Fibroblast of skin of scalp (primary cell): ENCODE measurements at places on chromosomes 1 and 21.

DNA sequence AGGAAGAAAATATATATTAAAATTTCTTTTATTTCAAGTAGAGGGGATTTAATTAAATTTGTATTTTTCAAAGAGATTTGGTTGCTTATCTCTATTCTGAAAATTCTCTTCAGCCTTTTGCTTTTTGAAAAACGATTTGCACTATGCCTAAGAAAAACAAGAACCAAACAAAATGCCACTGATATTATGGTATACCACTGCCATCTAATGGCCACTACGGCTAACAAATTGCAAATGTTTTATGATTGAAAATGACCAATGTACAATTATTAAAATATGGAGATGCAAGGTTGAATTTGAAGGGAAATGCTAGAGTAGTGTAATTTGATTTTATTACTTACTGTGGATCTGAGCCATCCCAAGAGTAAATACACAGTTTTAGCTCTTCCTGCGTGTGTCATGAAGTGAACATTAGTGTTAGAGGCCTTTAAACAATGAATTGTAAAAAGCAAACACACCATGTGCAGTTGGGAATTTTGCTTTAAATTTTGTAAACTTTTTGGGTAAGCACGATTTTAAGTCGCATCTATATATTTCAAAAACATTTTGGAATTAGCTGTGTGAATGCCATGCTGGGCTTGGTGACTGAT is 137.4 kb upstream of the USP25 start:
- peak; percentile 57 for DNase-seq

DNA sequence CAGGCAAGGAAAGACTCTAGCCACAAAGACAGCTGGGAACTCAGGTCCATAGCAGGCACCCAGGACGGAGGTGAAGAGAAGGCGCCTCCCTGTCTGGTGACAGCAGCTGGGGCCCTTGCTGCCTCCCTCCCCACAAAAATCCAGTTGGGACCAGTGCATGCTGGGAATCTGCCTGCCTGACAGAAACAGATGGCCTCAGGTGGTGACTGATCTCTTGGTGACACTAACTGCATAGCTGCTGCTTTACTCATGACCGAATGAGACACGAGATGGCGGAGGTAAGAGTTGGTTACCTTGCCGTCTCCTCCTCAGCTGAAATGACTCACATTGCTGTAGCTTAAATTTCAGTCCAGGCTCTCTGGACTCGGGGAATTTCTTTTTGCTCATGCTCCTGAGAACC is 130.3 kb downstream of the FGGY start:
- DNase-seq: no peak

DNA sequence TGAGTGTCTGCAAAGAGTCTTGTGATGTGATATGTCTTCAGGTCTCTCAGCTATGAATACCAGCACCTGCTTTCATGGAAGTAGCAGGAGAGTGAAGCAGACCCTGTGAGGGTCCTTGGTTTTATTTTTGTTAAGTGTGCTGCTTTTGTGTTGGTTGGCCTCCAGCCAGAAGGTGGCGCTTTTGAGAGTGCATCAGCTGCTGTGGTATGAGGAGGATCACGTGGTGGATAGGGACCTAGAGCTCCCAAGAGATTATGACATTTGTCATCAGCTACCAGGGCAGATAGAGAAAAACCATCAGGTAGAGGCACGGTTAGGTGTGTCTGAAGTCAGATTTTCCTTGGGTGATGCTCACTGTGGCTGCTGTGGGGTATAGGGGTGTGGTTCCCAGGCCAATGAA is 1232.1 kb downstream of the MRPL39 start:
- DNase-seq: peak; percentile 6

DNA sequence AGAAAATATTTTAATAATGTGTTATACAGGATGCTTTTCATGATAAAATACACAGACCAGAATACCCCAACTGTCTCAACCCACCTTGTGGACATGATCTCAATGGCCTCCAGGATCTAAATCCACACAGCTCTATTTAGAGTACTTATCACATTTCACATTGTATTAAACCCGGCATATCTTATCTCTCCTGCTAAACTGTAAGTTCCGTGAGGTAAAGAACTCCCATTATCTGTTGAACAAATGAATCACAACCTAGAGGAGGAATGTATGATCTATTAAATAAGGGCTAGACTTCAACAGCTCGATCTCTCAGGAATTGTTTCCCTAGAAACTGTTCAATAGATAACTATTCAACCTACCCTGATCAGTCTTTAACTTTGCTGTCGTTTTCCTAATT is 6.9 kb downstream of the ETV3 start:
- no peak for DNase-seq

DNA sequence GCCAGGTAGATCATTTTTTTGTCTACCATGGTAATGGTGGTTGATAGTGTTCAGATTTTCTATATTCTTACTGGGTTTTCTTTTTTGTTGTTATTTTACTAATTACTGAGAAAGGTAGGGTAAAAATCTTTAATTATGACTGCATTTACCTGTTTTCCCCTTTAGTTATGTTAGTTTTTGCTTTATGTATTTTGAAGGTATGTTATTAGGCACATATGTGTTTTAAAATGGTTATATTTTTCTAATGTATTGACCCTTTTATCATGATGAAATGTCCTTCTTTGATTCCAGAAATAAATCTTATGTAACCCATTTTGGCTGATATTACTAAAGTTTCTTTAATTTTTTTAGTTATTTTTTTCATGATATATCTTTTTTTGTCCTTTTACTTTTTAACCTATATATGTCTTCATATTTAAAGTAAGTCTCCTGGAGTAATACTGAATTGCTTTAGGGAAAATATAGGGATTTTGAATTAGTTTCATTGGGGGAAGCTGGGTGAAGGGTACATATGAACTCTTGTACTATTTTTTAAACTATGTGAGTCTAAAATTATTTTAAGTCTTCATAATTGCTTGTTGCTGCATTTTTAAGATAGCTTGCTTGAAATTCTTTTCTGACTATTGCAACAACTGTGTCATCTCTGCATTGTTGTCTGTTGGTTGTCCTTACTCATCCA is 22.4 kb downstream of the SLC35A3 start:
- DNase-seq: peak; percentile 9

DNA sequence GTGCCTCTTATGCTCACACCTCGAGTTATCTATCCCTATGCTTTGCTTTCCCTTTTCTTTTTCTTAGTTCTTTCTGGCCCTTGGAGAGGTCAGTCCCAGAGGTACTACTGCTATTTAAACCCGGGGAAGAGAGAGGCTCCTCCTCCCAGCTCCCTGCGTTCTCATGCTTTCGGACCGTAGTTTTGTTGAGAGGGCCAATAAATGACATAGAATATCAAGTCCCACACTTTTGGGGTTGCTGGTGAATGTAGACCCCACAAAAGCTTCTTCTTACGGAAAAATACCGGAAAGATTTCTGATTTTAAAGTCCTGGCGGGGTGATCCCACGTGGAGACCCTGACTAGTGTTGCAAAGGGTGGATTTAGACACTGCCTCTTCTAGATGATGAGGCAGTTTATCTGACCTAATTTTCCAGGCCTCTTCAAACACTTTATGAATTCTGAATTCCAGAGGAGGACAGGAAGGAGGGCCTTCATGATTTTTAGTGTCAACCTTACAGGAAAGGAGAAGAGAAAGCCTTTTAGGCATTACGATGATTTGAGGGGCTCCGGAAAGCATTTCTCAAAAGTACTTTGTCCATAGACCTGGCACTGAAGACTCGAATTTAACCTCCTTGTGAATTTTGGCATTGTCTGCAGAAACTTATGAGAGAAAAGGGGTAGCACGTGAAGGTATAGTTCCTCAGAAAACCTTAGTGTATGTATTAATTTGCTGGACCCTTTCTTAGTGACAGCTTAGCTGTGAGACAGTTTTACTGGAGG is 694 bp downstream of the TMEM167B start:
- peak; percentile 53 for DNase-seq

GRCh38 chr1:70608815-70609214 is 197.7 kb downstream of the CTH start:
- DNase-seq: no peak

- DNase-seq: peak; percentile 27
Observed at GRCh38 chr21:36627242-36627641, 71.7 kb upstream of the SIM2 start.

DNA sequence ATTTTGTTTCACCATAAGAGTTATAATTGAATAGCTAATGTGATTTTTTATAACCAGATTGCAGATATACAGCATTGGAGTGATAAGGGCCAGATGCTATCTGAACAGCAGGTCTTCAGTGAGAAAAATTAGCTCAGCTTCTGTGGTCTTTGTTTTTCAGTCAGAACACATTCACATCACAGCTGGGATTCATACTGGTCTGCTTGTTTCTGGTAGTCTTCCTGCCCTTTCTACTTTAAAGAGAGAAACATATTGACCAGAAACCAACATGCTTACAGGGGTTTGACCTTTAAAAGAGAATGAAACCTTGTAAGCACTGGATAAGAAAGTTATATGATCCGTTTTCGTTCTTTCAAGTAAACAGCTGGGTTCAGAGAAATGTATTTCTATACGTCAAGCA is 213.7 kb upstream of the TMPRSS15 start:
- no peak for DNase-seq

- peak; percentile 84 for DNase-seq
Observed at GRCh38 chr1:31007462-31007991, 58.0 kb downstream of the PUM1 start.

DNA sequence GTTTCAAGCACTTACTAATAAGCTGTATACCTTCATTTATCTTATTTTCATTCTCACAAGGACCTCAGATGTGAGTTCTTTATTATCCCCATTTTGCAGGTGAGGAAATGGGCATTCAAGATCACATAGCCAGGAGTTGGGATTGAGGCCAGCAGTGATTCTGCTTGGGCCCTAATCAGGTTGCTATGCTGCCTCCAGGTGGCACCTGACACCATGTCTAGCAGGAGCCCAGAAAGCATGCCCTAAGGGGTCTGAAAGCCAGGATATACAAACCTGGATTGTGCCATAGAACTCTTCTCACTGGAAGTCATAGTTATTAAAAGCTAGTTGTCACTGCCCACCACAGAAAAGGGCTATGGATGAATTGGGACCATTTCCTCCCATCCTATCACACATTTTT is 61.1 kb downstream of the FYB2 start:
- no peak for DNase-seq

DNA sequence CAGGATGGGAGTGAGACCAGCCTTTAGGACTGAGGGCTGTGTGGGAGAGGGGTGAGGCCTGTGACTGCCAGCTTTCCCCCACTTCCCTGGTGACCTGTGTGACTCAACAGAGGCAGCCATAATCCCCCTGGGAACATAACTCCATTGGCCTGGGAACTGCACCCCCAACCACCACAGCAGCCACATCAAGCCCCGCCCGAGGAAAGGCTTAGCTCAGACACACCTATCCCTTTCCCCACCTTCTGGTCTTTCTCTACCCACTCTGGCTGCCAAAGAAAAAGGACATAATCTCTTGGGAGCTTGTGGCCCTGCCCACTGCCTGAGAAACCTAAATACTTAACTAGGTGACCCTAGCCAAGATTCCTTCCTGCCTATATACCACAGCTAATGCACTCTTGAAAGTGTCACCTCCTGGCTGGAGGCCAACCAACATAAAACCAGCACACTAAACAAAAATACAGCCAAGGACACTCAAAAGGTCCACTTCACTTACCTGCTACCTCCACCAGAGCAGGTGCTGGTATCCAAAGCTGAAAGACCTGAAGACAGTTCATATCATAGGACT is 406.6 kb upstream of the CAMK1G start:
- DNase-seq: no peak

DNA sequence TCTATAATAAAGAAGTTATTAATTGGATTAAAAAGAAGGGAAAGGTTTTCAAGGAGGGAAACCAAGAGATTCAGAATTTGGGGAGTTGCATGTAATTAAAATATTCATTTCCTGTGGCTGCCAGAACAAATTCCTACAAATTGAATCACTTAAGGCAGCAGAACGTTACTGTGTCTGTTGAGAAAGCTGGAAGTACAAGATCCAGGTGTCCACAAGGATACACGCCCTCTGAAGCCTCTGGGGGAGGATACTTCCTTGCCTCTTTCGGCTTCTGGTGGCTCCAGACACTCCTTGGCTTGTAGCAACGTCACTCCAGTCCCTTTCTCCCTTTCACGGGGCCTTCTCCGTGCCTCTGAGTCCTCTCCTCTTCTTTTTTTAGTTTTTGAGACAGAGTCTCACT is 67.9 kb downstream of the KAZN start:
- DNase-seq: no peak

DNA sequence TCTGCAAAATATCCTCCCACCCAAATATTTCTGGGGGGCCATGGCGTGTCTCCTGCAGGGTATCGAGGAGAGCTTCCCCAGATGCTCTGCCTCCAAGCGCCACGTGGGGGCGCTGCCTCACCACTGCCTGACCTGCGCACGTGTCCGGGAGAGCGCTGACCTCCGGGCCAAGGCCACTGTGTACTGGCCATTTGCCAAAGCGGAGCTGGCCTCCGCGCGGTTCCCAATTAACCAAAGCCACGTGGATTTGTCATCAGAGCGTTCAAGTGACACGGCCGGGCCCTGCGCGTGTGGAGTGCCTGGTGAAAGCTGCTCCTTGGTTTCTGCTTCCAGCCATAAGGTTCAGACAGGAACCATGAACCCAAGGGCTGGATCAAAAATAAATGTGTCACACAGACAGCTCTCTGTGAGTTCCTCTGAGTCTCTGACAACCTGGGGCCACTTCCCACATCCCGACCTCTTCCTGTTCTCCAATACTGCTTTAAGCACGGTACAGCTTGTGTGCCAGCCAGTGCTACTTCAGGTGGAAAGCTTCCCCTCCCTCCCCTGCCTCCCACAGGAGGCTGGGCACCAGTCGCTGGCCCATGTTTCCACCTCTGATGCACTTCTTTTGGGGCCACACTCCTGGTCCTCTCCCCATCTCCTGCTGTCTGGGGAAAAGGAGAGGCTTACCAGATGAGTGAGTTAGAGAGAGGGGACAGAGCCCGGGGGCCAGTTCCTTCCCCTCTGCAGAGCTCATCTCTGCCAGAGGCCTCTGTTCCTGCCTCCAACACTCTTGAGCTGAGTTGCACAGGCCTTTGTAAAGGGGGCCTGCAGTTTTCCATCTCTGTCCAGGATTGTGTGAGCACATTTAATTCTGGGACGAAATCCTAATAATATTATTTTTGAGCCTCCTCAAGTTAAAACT is 26.1 kb downstream of the ZP4 start:
- DNase-seq: peak; percentile 48
